NCI-H1436 treated with DMSO at 0.1 percent for 48 hours (cell line): ENCODE measurements at places on chromosomes 2 and 18.

DNA sequence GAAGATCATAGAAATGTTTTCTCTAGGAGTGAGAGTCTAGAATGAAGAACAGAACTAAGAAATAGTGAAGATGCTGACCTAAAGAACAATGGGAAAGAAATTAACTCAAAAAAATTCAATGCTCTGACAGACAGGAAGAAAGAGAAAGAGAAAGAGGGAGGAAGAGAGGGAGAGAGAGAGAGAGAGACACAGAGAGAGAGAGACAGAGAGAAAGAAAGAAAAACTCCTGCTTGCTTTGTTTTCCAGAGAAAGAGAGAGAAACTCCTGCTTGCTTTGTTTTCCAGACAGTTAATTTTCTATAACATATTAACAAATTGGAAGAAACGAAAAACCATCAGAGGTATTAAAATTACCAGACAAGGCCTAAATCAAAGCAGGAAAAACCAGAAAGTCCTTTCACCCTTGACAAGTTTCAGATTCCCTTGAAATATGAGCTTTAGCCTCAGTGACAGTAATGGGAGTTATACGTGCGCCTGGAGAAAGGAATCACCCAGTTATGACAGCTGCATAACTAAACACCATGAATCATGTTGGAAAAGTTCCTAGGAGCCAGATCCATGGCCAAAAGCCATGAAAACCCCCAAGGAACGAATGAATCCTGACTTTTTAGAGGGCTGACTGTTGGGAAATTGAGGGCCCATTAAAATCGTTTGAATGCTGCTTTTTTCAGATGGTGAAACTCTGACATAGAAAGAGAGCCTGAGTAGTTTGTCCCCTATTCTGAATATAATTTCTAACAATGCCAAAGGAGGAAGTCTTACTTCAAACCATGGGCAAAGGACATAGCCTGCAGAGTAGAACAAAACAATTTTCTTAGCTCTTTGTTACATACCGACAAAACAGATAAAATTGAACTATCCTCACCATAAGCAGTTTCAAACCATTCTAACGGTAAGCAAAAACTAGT lies 228.6 kb upstream of the CHST9 start:
- no peak for DNase-seq

DNA sequence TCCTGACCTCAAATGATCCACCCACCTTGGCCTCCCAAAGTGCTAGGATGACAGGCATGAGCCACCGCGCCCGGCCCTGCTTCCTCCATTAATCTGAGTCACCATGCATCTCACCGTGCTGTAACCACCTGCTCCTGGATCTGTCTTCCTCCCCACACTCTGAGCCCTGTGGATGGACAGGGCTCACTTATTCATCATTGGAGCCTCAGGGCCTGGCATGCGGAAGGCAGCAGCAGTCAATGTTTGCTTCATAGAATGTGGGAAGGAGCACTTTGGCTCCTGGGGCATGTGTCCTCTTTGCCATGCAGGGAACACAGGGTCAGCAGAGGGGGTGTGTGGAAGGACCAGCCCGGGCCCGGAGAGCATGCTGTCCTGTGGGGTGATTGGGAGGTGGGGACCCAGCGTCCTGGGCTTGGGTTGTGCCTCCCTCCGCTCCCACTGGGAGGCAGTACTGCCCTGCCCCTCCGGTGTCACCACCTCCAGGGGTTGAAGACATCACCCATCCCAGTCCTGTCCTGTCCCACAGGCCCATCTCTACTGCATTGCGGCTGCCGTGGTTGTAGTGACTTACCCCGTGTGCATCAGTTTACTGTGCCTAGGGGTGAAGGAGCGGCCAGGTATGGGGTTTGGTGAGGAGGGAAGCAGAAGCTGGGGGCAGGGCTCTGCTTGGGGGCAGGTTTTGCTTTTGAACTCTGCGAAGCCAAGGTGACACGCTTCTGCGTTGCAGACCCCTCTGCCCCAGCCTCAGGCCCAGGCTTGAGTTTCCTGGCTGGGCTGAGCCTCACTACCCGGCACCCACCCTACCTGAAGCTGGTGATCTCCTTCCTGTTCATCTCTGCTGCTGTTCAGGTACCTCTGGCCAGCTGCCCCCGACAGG lies 11.5 kb downstream of the MFSD2B start:
- DNase-seq = no peak

- DNase-seq = no peak
These were observed 858 bp upstream of the RTP5 start for GRCh38 chr2:241868661-241869081.

GRCh38 chr2:226983895-226984749 lies 148.3 kb downstream of the RHBDD1 start:
- DNase-seq = no peak

DNA sequence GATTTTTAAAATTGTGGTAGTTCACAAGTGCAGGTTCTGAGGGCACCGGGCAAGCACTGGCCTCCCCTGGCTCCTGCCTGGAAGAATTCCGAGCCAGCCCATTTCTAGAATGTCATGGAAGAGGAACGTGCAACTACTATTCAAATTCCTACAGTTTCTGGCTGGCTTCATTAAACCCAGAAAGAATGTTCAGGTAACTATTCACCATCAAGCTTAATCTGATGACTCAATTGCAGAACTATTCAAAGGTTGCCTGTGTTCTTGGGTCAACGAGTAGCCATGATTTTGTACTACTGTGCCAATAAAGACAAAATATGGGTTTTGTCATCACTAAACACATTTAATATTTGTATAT lies 14.3 kb upstream of the MFF start:
- no peak for DNase-seq

DNA sequence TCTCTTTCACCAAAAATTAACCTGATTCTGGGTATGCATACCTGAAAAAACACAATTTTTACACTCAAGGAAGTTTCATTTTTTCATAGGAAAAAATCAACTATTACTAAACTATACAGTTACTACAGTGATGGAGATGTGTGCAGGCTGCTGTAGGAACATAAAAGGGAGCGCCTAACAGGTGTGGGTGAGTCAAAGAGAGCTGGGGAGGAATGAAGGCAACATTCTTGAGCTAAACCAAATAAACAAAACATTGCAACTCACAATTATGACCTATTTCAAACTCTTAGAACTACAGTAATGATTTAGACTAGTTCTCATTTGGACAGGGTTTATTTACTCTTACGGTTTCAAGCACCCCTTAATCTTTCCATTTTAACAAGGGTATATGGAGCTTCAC lies 13.4 kb upstream of the CLASP1 start:
- DNase-seq = no peak

GRCh38 chr18:74682991-74683297 lies 85.3 kb downstream of the ZNF407 start:
- no peak for DNase-seq

- DNase-seq = no peak
These were observed 43.5 kb downstream of the PDCL3 start for GRCh38 chr2:100606332-100606725.

DNA sequence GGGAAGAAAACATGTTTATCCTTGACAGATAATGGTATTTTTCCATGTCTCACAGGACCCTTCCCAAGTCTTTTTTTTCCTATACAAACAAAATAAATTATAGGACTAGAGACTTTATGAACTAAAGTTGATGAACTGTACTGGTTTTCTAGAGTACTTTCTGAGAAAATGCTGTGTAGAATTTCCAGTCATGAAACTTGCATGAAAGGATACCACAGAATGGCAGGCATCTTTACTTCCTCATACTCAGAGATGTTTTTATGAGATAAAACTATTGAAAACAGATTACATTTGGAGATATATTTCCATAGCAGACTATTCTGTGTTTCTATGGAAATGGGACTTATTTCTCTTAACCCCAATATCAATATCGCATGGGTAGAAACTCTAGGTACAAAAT lies 403.5 kb downstream of the PARD3B start:
- no peak for DNase-seq
